ENCODE measurements at places on chromosomes 3 and 15.

- no peak for DNase-seq
Observed at GRCh38 chr3:24595796-24596195, 101.1 kb upstream of the THRB start.

DNA sequence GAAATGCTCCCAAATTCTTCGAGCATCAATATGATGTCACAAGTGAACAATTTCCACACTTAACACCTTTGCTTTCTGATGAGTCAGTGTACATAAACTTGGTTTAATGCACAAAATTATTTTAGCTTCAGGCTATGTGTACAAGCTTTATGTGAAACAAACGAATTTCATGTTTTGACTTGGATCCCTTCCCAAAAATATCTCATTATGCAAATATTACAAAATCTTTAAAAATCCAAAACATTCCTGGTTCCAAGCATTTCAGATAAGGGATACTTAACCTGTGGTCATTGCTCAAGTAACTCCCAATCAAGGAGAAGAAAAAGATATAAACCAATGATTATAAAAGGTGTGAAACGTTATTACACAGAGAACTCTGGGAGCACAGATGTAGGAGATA, 25.2 kb downstream of the RAB5A start:
- DNase-seq = no peak

GRCh38 chr15:63539998-63540397, 35.6 kb downstream of the USP3 start:
- DNase-seq = no peak

DNA sequence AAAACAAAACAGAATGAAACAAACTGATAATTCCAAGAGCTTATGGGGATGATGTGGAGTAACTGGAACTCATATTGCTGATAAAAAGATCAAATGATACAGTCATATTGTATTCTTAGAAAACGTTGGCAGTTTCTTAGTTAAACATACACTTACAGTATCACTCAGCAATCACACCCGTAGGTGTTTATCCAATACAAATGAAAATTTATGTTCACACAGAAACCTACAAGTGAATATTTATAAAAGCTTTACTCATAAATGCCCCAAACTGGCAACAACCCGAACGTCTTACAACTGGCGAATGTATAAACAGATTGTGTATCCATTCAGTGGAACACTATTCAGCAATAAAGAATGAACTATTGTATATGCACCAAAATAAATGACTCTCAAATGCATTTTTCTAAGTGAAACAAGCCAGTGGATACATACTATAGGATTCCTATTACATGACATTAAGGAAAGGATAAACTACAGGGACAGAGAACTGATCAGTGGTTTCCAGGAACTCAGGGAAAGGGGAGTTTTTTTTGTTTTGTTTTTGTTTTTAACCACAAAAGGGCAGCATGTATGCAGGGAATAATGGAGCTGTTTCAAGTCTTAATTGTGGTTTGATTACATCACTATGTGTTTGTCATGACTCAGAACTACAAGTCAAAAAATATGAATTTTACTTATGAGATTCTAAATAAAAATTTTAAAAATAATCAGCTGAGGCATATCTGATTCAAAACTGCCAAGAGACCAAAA, 71.8 kb upstream of the NDUFB4 start:
- no peak for DNase-seq

DNA sequence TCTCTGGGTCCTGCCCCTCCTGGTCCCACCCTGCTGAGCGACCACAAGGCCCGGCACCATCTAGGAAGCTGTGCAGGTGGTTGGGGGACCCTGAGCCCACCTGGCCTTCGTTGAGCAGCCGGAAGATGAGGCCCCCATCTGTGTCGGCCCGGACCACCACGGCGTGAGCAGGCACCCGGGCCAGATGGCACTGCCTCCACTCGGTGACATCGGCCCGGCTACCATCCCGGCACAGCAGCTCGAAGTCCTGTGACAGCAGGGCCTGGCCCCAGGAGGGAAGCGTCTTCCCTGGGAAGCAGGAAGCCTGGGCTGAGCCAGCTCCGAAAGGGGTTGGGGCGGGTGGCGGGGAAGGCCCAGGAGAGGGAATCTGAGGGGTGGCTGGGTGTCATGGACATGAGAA, 12.6 kb downstream of the MELTF start:
- no peak for DNase-seq

DNA sequence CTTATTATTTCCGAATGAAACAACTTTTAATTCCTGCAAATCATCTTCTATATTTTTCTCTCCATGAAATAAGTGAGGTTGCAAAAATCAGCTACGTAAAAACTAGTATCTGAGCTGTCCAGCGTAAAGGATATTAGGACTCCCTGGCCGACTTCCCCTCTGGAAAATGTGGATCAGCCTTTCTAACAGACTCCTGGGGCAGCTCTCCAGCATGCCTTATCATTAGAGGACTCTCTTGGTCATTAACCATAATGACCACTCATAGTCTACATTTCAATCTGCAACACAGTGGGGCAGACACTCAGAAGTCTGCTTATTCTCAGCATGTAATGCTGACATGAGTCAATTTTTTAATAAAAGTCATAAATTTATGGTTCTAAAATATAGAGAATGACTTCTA, 130.1 kb downstream of the MAGI1 start:
- DNase-seq = no peak

DNA sequence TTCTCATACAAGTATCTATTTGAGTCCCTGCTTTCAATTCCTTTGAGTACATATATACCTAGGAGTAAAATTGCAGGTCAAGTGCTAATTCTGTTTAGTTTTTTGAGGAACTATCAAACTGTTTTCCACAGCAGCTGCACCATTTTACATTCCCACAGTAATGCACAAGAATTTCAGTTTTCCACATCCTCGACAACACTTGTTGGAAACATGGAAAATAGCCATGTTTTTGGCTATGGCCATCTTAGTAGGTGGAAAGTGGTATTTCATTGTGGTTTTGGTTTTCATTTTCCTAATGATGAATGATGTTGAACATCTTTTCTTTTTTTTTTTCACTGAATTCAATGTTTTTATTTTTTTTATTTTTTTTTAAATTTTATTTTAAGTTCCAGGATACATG, 44.4 kb upstream of the TNFAIP8L3 start:
- DNase-seq = no peak

GRCh38 chr3:142691527-142691926, 32.3 kb upstream of the TRPC1 start:
- no peak for DNase-seq

DNA sequence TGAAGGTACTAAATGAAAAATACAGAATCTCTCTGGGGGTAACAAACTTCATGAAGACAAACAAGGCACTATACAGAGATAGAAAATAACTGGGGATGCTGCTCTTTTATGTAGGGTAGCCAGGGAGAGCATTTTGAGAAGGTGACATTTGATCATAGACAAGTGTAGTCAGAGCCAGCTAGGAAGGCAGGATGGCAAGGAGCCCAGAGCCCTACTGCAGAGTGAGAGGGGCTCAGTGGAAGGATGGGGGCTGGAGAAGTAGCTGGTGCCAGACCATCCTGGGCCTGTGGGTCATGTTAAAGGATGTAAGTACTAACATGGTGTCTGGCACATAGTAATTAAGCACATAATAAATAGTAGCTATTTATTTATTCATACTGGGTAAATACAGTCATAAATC, 133.6 kb downstream of the MEIS2 start:
- no peak for DNase-seq

DNA sequence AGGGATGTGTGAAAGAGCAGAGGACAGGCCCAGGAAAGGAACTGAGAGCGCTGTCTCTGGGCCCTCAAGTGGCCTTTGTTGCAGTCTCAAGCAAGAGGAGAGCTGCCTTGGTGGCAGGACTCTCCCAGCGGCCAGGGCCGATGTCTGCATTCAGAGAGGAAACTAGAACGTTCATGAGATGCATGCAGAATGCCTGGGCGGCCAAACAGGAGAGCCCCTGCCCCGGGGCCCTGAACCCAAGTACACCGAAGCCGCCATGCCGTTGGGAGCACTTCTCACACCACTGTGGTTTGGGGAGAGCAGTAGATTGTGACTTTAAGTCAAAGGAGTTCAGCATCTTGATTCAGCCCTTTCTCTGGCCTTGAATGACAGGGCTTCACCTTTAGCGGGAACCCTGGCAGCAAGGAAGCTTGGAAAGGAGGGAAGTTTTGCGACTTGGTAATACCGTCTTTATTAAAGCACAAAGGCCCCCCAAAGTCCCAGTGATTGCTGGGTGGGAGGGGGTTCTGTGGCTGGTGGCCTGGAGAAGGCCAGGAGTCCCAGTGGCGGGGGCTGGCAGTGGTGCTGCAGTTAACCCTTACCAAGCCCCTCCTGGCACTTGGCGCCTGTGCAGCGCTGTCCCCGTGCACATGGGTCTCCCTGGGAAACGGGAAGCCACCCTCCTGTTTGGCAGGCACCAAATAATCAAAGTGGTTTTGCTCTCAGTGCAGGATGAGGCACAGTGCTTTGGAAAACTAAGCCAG, 36.2 kb downstream of the SLC6A11 start:
- no peak for DNase-seq

GRCh38 chr3:36494461-36495109, 114.3 kb downstream of the STAC start:
- no peak for DNase-seq

GRCh38 chr15:49328941-49329340, 94.1 kb upstream of the FGF7 start:
- DNase-seq = no peak

- no peak for DNase-seq
Observed at GRCh38 chr3:15327941-15328340, 4.4 kb downstream of the SH3BP5 start.

DNA sequence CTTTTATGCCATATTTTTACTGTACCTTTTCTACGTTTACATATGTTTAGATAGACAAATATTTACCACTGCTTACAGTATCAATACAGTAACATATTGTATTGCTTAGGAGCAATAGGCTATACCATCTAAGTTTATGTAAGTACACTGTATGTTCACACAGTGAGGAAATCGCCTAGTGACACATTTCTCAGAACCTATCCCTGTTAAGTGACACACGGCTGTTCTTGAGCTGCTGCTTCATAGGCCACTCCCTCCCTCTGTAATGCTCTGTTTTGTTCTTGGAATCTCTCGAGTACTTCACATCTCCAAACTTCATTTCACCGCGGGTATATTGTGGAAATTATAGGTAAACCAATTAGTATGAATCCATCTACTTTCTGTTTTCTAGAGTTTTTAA, 13.4 kb upstream of the SELENOT start:
- no peak for DNase-seq

- no peak for DNase-seq
Observed at GRCh38 chr15:74430510-74430951, 3.2 kb downstream of the SEMA7A start.

- no peak for DNase-seq
Observed at GRCh38 chr3:175743733-175744400, 884.7 kb downstream of the NAALADL2 start.

- no peak for DNase-seq
Observed at GRCh38 chr3:195805181-195805580, 6.5 kb downstream of the MUC4 start.

DNA sequence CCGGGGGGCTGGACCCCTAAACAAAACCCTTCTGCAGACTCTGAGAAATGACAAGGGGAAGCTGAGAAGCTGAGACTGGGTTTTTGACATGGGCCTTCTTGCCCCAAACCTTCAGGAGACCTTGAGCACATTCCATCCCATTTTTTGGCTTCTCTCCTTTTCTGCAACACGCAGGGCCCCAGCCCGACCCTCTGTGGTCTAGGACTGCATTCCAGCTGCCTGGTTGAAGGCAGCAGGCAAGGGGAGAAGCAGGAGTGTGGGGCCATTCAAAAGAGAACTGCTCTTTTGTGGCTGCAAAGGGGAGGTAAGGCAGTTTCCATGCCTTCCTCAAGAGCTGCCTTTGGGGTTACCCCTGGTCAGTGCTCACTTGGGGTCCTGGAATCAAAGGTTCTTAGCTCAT, 263.0 kb downstream of the TLE3 start:
- DNase-seq = no peak

- DNase-seq = no peak
Observed at GRCh38 chr3:58617338-58617761, 40.2 kb upstream of the FAM107A start.

DNA sequence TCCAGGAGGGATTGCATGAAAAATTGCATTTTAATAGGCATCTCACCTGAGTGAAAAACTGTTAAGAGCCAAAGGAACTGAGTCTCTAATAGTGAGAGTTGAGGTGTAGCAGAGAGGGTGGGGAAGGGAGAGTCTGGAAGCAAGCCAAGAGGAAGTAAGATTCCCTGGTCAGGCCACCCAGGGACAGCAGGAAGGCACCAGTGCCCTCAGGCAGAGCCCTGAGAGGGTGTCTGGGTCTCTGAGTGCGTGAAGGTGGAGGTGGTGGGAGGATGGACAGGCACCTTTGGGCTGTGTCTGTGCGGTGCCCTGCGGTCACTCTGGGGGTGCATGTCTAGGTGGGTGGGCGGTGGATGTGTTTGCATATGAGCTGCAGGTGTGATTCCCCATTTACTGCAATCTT, 300.4 kb upstream of the ROPN1 start:
- no peak for DNase-seq

GRCh38 chr3:72011485-72011884, 226.5 kb upstream of the PROK2 start:
- no peak for DNase-seq

DNA sequence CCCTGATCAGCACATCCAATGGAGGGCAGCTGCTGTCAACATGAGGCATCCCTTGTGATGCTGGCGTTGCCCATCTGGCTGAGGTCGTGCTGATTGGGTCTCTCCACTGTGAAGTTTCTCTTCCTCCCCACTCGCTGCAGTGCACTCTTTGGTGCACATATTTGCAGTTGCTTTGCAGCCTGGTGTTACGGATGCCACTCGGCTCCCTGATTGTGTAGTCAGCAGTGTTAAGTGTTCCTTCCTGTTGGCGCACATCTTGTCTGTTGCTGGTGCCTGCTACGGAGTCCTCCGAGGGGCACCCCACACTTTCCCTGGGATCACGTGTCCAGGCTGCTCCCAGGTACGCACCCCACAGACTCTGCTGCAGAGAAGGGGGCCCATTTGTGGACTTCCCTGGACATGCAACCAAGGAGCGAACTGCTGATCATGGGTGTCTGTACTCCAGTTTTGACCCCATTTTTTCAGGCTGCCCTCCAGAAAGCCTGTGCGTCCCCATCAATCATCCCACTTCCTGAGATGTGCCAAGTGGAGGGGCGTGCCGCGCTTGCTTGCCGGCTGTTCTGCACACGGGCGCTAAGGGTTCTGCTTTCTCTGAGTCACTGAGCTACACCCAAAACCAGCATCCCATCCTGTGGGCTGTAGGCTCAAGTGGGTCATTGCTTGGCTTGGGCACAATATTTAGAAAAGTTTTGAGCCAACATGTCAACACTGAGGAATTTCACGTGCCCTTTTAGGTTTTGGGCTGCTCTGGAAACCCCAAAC, 98.6 kb downstream of the FBLN2 start:
- DNase-seq = no peak

GRCh38 chr3:98003306-98003969, 31.2 kb upstream of the RIOX2 start:
- no peak for DNase-seq

Measured in memory B cell (primary cell).